Occipital lobe (tissue), 3 donors: ENCODE measurements at places on chromosomes 5 and 9. TPM values are rescaled to one million over a fixed set of nuclear protein-coding genes. Genes with fewer than 3 reads are reported as not detected.

DNA sequence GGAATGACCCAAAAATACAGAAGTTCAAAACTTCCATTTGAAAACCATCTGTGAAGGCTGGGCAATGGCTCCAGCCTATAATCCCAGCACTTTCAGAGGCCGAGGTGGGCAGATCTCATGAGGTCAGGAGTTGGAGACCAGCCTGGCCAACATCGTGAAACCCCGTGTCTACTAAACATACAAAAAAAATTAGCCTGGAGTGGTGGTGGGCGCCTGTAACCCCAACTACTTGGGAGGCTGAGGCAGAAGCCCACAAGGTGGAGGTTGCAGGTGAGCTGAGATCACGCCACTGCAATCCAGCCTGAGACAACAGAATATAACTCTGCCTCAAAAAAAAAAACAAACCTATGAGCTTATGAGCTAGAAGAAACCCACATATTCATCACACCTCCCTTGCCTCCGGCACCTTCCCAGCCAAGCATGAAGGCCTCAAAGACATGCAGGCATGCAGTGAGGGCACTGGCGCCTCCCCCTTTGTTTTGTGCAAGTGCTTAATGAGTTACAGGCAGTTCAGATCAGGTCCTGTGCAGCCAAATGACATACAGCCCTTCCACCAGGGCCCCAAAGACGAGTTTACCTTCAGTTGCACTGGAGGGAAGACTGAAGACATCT is 9.9 kb downstream of the HNRNPH1 start:
- DNase-seq = no peak

Gene N4BP3
- total RNA-seq = 8.0 TPM

Gene ARHGEF37
- 1.4 TPM for total RNA-seq

DNA sequence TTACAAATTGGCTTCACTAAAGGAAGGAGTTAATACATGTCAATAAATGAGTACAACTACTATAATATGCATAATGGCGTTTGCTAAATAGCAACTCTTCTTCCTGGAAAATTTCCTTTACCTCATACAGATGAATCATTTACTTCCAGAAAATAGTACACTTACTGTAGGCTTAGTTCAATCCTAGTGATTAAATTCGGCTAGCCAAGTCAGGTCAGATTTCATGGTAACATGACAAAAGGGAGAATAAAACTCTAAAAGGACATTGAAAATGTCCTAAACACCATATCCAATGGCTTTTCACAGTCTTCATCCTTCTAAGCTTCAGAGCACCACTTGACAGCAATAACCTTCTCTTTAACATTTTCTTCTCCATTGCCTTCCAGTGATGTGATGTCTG is 42.1 kb upstream of the ZFAND5 start:
- no peak for DNase-seq

Gene PTGS1
- total RNA-seq = 0.47 TPM

Gene FGD3
- total RNA-seq = 14.2 TPM

DNA sequence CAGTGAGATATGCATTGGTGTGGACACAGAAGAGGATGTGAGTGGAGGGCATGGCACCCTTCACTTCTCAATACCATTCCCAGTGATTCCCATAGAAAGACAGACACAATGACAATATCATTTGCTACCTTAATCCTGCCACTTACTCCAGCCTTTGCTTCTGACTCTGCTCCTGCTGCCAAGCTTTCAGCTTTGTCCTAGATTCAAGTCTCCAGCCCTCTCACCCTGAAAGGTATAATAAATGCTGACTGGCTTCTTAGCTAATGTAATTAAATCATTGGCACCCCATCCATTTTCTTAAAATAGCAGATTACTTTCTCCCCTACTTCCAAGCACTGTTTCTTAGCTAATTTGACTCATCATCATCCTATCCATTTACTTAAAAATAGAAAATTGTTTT is 41.1 kb upstream of the CDC42SE2 start:
- no peak for DNase-seq

GRCh38 chr5:161410640-161411039 is 135.9 kb downstream of the GABRB2 start:
- peak; percentile 7 for DNase-seq

GRCh38 chr9:120424248-120424647 is 155.7 kb downstream of the CDK5RAP2 start:
- DNase-seq = no peak

DNA sequence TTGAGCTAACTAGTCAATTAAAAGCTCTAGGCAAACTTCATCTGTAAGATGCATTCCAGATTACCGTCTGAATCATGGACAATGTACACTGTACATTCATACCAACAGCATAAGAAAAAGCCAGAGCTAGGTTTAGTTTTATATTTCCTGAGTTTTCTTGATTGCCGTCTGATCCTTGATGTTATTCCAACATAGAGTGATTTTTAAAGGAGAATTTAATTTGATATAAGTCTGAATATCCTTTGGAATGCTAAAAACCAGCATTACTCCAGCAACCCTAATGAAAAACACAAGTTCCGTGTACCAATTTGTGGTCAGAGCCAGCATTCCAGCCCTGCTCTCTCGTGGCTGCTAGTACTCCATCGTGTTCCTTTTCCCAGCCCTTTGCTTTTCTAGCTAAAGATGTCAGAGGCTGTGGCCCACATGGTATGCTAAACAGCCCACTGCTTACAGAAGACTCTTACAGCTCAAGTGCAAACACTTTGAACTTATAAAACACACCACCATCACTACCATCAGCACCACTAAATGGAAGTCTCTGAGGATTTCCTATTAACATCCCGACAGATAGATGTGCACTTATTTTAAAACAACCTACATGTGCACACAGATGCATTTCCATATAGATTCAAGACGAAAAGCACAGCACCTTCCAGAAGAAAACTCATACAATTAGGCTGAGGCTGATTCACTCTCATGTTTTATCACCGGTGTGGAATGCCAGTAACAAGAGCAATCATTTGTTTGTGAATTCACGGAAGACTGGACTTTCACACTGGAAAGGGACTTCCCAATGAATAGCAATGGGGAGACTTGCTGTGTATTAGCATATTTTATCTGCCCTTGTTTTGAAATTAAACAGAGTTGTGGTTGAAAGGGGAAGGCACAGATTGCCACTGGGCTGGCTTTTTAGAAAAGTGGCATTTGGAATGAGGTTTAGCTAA is 246.9 kb upstream of the GAS1 start:
- DNase-seq = no peak

DNA sequence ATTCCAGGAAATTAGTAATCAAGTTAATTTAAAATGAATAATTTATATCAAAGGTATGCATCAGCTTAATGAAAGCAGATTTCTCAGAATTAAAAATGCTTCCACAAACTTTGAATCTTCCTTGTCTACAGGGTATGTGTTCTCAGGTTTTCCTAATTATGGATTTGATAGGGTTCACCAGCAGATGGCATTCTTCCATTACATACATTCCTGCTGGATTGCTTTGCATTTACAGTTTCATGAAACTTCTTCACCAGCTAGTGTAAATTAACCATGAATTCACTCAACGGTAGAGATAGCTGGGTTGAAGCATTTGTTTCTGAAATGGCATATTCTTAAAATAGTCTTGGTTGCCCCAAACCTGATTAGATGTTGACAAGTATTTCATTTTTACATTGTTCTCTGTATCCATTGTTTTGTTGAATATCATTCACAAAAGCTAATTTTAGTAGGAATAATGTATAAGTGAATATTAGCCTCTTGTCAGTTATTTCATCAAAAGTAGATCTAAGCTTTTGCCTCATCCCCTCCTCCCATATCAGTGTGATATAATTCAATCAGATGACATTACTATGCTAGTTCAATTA is 68.7 kb upstream of the WDR41 start:
- DNase-seq = no peak

GRCh38 chr5:139342423-139342723 is 719 bp downstream of the PAIP2 start:
- no peak for DNase-seq

Gene FBN2
- 8.6 TPM for total RNA-seq

DNA sequence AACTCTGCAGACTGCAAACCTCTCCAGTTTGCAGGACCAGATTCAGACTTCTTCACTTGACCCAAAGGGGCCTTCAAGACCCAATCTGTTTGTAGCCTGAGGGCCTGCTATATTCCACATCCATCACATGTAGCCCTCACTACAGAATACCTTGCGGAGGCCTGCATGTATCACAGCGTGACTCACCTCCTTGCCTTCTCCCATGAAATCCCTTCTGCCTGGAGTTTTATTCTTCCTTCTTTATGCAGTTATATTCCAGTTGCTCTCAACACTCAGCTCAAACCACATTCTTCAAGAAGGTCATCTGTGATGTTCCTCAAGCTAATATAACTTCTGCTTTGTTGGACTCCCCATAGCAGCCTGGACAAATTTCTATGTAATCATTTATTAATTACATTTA is 198.5 kb upstream of the PTGER4 start:
- no peak for DNase-seq

GRCh38 chr5:1997640-1998347 is 115.1 kb upstream of the IRX4 start:
- DNase-seq = no peak

- no peak for DNase-seq
These were observed 150.5 kb upstream of the CDKN2B start for GRCh38 chr9:22159586-22159985.

Gene SPINK5
- not detected for total RNA-seq

Gene CTNND2
- 66.9 TPM for total RNA-seq

Gene PCDHGB1
- total RNA-seq = 7.8 TPM

Gene SH3PXD2B
- 17.6 TPM for total RNA-seq

- no peak for DNase-seq
These were observed 135.4 kb downstream of the RGS3 start for GRCh38 chr9:113598883-113599282.

DNA sequence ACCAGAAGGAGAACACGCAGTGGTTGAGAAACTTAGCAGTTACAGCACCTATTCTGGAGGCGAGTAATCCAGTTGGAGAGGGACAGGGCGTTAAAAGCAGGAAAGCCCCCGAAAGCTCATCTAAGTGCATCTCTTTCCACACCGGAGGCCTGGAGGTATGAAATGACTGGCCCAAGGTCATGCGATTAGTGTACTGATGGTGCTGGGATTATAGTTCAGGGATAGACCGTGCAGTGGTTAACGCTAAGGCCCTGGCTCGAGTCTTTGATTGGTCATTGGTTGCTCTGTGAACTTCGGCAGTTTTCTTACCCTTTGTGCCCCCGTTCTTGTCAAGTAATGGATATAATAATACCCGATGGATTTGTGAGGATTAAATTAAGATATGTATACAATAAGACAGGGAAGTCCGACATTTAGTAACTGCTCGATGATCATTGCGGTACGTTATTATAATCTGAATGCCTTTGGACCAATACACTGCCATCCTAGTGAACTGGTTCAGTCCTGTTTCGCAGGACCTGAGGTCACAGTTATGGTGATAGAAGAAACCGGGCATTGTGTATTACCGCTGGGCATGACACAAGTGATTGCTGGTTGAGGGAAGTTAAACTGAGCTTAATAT is 960 bp downstream of the CANX start:
- no peak for DNase-seq

DNA sequence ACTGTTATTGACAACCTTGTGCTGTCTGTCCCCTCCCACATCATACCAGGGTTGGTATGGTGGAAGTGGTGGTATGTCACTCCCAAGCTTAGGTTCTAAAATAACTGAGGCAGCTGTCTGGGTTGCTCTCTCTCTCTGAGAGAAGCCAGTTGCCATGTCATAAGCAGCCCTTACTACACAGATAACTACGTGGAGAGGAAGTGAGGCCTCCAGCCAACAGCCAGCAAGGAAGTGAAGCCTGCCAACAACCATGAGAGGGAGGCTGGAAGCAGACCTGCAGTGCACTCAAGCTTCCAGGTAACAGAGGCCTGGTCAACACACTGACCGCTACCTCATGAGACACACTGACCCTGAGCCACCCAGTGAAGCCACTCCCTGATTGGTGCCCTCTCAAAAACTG is 18.6 kb downstream of the CTNNAL1 start:
- DNase-seq = no peak

Gene MZB1
- not detected for total RNA-seq

Gene CDC37L1
- total RNA-seq = 45.1 TPM

DNA sequence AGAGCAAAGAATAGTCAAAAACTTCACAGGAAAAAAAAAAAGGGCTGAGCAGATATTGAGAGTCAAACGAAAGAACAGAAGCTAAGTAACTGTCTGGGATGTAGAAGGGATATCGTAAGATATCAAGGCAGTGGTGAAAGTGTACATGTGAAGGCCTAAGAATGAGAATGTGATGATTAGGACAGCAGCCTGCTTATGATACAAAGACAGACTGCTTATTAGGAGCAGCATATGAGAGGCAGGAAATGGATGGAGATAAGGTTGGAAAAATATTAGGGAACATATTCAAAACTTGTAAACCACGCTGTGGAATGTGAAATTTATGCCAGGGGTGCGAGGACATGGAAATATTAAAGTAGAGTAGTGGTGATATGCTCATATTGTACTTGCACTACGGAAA is 133.1 kb upstream of the FAM174A start:
- no peak for DNase-seq

DNA sequence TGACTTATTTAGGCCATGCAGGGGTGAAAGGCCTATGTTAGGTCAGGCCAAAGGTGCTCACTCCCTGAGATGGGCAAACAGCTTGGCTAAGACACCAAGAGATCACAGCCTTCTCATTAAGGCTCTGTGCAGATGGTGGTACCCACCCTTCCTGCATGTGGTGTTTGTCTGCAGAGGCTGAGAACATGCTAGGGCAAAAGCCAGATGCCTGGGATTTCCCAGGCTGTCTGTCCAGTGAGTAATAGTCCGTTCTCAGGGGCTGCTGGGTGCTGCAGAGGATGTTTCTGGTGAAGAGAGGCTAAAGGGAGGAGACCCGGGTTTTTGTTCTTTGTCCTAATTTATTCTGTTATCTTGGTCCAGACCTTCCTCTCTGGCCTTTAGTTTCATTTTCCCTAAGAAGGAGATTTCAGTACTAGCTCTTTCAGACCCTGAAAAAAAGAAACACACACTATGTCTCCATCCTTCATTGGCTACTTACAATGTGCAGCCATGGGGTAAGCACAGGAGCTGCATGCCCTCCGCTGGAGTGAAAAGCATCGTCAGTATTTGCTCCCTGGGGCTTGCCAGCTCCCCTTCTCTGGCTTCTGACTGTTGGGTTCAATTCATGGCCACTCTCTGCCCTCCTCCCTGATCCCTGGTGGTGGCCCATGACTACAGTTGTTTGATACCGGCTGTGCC is 23.4 kb upstream of the GLRA1 start:
- DNase-seq = no peak

- DNase-seq = no peak
These were observed 179.8 kb downstream of the MED10 start for GRCh38 chr5:6198531-6198930.

DNA sequence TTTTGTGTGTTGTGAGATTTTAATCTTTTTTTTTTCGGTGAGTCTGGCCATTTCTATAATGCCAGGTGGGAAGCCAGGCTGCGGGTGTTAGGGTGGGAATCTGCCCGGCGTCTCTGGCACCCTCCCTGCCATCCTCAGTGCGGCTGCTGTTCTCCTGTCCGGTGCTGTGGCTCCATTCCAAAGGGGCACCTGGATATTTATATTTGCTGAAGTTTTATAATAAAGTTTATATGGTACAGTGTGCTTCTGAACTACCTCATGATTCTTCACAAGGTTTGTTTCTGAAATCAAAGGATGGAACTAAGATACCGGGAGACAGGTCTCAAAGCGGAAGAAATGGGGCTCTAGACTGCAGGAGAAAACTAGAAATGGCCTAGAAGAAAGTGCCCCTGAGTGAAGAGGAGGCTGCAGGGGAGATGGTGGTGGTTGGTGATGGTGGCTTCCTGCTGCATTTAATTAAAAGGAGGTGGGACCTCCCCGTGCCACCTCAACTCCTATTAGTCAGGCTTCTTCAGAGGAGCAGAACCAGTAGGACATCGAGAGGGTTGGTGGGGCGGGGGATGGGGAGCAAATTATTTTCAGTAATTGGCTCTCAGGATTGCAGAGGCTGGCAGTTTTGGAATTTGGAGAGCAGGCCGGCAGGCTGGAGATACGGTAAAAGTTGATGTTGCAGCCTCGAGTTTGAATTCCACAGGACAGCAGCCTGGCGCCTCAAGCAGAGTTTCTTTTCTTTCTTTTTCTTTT is 102.2 kb upstream of the ICE1 start:
- no peak for DNase-seq
